ENCODE measurements at places on chromosomes 2 and 18. TPM values are rescaled to one million over a fixed set of nuclear protein-coding genes. Genes with fewer than 3 reads are reported as not detected.

The ZNF396 gene
- total RNA-seq, result 0.67 TPM

The ELOA2 gene
- total RNA-seq, result not detected

The TMEM169 gene
- 0.45 TPM for total RNA-seq

The COL5A2 gene
- 192 TPM for total RNA-seq

The PASK gene
- 6.1 TPM for total RNA-seq

The CXCR4 gene
- total RNA-seq, result not detected

The MDH1B gene
- 0.34 TPM for total RNA-seq

The CD207 gene
- total RNA-seq, result not detected

The LONRF2 gene
- under 0.01 TPM for total RNA-seq

The APLF gene
- 2.2 TPM for total RNA-seq

The DSEL gene
- total RNA-seq, result 18.0 TPM

The ST8SIA3 gene
- not detected for total RNA-seq

The ZC3H15 gene
- total RNA-seq, result 31.7 TPM

The TMEM247 gene
- not detected for total RNA-seq

The COL4A4 gene
- total RNA-seq, result 0.15 TPM

The IL36A gene
- total RNA-seq, result not detected

The SOCS6 gene
- 14.1 TPM for total RNA-seq

The CPS1 gene
- 18.5 TPM for total RNA-seq

The COL3A1 gene
- 652 TPM for total RNA-seq

The LYPD6 gene
- 4.5 TPM for total RNA-seq

The DOK6 gene
- total RNA-seq, result 0.17 TPM

The LBX2 gene
- 1.3 TPM for total RNA-seq

The IRS1 gene
- total RNA-seq, result 43.6 TPM

The CABYR gene
- 6.7 TPM for total RNA-seq
